ENCODE measurements at places on chromosomes 7 and 10. TPM values are rescaled to one million over a fixed set of nuclear protein-coding genes. Genes with fewer than 3 reads are reported as not detected.

DNA sequence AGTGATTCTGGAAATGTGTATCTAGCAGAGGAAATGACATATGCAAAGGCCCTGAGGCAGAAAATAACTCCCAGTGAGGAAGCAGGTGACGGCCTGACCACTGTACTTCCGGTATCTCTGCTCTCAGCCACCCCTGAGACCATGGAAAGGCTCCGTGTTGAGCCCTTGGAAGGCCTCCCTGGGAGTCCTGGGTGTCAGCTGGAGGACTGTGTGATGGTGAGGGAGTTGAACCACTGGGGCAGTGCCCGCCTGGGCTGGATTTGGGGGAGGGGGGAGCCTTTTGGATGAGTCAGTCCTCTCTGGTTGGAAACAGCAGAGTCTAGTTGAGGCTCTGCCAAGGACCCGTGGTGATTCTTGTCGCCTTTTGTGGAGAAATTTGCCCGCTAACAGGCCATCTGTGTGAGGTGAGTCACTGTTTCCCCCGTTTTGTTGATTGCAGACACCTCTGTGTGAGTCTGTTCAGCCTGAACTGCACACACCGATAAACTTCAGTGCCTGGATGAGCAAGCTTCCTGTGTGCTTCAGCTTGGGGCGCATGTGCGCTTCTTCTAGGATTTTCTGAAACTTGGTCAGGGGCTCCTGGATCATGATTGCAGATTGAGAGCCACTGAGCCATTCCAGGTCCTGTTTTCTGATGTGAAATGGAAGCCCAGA lies 98.6 kb downstream of the GRK5 start:
- no peak for DNase-seq

GRCh38 chr7:16169537-16169936 lies 251.8 kb downstream of the CRPPA start:
- no peak for DNase-seq

DNA sequence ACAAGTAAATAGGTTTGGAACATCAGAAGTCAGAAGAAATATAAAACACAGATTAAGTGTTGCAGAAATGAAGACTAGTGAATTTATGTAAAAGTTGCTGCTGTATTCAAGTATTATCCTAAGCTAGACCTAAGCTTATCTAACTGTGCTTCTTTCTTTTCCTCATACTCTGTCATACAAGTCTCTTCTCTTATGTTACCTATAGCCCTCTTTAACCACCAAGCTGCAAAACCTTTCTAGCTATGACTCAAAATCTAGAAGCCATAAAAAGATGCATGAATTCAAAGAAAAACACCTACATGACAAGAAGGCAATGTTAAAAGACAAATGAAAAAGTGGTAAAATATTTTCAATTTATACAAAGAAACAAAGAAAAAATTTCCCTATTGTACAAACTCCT lies 23.0 kb downstream of the DENND11 start:
- DNase-seq = no peak

DNA sequence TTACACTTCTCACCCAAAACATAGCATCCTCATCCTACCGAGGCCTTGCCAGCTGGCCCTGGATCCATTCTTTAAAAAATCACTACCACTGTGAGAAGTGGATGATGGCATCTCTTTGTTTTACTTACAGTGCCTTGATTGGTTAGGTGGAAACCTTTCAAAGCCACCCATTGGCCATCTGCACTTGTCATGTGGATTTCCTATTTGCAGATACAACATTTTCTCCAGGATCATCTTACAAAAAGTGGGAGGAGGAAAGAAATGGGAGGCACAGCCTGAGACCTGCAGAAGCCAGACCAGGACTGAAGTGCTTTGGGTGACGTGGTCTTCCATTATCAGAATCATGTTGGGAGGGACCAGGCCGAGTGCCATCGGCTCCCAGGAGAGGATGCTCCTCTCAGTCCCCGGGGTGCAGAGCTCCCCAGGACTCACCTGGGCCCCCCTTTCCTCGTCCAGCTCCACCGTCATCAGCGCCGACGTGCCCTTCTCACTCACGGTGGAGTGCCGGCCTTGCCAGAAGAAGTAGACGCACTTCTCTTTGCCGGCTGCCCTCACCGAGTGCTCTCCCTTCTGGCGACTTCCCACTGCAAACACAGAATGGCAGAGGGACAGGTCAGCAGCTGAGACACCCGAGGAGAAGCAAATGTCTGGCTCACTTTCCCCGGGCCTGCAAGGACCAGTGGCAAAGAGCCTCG lies 161.2 kb downstream of the SVIL start:
- no peak for DNase-seq

DNA sequence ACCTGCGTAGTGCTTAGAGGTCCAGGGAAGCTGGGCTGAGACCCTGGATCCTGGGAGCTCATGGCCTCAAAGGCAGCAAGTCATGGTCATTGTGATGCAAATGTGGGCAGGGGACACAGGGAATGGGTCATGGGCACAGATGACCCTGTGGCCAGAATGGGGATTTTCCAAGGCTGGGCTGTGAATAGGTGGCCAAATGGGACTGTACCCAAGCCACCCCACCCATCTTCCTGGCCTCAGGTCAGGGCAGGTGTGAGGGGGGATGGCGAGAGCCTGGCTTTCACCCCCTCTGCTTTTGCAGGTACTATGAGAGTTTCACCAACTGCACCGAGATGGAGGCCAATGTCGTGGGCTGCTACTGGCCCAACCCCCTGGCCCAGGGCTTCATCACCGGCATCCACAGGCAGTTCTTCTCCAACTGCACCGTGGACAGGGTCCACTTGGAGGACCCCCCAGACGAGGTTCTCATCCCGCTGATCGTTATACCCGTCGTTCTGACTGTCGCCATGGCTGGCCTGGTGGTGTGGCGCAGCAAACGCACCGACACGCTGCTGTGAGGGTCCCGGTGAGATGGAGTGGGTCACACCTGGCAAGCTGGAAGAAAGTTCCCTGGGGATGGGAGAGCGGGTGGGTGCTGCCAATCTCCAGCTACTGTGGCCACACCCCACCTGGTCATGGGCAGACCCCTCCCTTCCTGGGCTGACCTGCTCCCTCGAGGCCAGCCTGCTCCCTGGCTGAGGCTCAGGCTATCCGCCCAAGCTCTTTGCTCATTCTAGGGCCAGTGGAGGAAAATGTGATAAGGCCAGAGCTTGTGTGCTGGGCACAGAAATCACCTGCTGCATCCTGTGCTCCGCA lies 25.5 kb downstream of the RAMP3 start:
- DNase-seq = peak; percentile 71

DNA sequence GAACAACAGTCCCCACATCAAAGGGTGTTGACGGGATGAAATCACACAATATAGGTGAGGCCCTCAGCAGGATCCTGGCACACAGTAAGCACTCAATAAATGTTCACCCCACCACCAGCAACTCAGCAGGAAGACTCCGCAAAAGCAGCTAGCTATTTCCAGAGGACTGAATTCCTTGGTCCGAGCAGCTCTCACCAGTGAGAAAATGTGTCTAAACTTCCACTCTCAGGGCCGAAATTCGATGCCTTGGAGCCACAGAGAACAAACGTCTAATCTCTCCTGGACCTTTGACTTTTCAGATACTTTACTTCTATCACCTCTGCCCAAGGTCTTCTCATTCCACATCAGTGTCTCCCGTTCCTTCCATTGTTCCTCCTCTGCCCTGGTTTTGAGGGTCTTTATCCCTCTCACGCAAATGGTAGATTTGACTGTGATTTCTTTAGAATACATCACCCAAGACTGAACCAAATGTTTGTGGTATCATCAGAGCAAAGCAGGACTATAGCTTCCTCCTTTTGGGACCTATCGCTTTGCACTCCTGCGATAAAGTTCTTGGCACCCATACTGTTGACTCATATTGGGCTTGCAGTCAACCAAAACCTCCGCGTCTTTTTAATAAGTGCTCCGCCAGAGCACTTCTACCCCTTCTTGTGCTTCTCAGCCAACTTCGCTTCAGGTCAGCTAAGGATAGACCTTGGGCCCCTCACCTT lies 903 bp upstream of the NT5C2 start:
- DNase-seq = no peak

- DNase-seq = no peak
Observed at GRCh38 chr10:2262333-2262732, 525.0 kb upstream of the ADARB2 start.

GRCh38 chr7:44052771-44053365 lies 8.4 kb downstream of the DBNL start:
- peak; percentile 71 for DNase-seq

- no peak for DNase-seq
Observed at GRCh38 chr7:38628630-38629385, 2.4 kb downstream of the AMPH start.

The DNAJC9 gene
- total RNA-seq = 6.5 TPM

The CHCHD2 gene
- 249 TPM for total RNA-seq

All from mesenteric fat pad (tissue), 1 donor.